ENCODE measurements at places on chromosomes 1 and 21.

DNA sequence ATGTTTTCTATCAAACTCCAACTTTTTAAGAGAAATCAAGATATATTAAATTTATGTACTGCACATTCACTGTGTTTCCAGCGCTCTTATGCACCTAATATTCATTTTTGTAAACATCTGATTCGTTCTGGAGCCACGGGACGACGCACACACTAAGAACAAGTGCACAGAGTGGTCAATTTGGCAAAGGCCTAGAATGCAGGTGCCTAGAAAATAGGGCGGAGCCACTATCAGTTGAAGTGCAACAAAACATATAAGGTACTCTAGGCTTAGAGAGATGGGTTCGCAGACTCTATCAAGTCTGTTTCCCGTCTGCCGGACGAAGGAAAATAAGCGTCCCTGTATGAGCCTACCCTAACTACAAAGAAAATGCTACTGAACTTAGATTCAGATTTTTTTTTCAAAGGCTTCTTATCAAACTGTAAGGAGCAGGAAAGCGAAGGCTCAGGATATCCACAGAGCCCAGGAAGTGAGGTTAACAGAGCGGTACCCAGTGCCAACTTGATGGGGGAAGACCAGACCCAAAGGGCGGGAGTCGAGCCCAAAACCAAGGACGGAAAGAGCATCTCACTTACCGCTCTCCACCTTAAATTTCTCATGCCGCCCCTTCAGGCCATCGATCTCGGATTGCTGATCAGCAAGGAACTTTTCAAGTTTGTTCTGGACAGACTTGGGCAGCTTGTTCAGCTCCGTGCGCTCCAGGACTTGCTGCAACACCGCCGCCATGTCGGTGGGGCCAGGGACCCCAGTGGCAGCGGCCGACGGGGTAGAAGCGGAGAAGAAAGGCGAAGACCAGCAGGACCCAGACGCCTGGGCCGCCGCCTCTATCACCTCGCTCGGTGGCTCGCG, 526 bp downstream of the TPR start:
- DNase-seq, result peak; percentile 23

DNA sequence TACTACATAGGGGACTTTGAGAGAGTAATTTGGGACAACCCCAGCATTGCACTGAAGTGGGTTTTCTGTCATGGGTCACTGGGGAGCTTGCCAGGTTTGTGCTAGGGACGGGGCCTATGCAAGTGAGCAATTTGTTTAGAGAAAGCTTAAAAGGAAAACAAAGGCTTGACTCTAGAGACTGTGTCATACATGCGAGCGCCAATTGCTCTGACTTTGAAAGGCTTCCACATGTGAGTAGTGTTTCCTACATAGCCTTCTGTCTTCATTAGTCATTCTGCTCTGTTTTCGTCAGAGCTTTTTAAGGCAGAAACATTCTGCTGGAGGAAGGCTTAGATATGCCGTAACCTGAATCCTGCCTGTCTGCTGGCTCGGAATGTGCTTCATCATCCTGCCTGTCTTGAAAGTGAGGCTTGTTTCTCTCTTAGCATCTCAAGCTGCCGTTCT, 28.4 kb downstream of the TRIM45 start:
- no peak for DNase-seq

DNA sequence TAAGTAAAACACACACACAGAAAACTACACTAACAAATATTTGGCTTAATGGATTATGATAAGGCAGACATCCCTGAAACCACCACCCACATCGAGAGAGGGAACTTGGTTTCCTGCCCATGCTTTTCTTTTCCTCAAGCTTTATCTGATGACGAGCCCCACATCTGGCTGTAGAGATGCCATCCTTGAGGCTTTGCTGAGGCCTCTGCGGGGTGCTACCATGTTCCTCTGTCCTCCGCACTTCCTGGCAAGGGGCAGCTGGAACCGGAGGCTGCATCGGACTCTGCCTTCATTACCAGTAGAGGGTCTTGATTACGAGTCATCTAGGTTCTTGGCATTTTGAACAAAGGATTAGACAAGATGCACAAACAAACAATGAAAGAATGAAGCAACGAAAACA, 21.7 kb upstream of the C1orf174 start:
- DNase-seq, result no peak

- DNase-seq, result no peak
These were observed 619 bp upstream of the IGFN1 start for GRCh38 chr1:201190005-201190404.

DNA sequence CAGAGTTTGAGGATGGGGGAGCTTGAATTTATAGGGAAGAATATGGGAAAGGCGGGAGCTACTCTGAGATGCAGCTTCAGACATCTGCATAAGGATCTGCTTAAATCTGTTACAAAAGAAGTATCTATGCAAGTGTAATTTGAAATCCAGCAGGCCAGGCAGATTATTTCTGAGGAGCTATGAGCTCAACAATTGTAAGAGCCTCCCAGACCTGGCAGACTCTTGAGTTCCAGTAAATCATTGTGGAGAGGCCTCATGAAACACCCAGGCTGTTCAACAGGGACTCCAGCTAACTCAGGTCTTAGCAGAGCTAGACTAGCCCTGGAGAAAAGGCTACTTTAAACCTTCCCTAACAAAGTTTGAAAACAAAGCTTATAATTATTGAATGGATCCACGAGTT, 647.5 kb upstream of the CHRM3 start:
- DNase-seq, result no peak

- no peak for DNase-seq
These were observed 74.1 kb upstream of the CNIH3 start for GRCh38 chr1:224541901-224542630.

GRCh38 chr1:41622402-41622801, 137.9 kb upstream of the EDN2 start:
- no peak for DNase-seq

- DNase-seq, result peak; percentile 82
These were observed at the start of gene EXTL1 for GRCh38 chr1:26021647-26022403. EXTL1 (plus strand) TSS chr1:26021775; CDS start chr1:26022647, 872 bp downstream.

- DNase-seq, result no peak
These were observed 25.8 kb downstream of the KCNN3 start for GRCh38 chr1:154844297-154844681.

- no peak for DNase-seq
These were observed 45.5 kb downstream of the EIF4G3 start for GRCh38 chr1:21131200-21131599.

DNA sequence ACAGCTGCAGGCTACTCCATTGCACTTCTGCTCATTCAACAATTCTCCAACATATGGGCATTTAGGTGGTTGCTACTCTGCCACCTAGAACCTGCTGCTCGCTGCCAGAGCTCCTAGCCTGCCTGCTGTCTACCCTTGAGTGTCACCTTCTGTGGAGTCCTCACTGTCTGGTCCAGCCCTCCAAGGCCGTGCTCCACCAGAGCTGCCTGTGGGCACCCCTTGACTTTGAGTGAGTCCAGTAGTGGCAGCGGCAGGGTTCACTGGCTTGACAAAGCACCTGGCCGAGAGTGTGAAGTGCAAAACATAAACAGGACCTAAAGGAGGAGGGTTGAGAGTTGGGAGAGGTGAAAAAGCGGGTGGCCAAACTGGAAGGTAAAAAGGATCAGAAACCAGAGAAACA, 120.3 kb upstream of the DNAH14 start:
- no peak for DNase-seq

- DNase-seq, result no peak
These were observed 65.1 kb downstream of the RIPK4 start for GRCh38 chr21:41701749-41702148.

- no peak for DNase-seq
These were observed 116.3 kb downstream of the RHOU start for GRCh38 chr1:228851618-228852017.

Data from left ventricle myocardium inferior (tissue), 1 donor.